ENCODE measurements at places on chromosomes 13 and 19.

DNA sequence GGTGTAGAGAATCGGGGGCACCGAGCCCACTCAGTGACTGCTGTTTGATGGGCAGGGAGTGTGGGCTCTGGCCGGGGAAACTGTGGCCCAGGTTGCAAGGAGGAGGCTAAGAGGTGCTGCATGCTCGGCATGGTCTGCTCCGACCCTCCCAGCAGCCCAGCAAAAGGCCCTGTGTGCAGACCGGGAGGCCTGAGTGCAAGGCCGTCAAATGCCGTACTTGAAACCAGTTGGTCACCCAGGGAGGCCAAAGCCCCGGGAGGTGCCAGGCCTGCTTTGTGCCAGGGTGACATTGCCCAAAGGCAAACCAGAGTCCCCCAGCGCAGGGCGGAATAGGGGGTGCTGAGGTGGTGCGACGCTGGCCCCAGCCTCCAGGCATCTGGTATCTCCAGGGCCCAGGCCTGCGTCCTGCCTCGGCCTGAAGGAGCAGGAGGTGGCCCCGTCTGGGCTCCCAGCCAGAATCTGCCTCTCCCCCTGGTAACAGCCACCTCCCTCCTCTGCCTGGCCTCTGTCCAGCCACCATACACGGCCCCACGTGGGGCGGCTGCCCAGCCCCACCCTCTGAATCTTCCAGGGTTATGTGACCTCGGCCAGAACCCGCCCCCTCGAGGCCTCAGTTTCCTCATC, 4.0 kb downstream of the PIK3R2 start:
- peak; percentile 35 for DNase-seq

DNA sequence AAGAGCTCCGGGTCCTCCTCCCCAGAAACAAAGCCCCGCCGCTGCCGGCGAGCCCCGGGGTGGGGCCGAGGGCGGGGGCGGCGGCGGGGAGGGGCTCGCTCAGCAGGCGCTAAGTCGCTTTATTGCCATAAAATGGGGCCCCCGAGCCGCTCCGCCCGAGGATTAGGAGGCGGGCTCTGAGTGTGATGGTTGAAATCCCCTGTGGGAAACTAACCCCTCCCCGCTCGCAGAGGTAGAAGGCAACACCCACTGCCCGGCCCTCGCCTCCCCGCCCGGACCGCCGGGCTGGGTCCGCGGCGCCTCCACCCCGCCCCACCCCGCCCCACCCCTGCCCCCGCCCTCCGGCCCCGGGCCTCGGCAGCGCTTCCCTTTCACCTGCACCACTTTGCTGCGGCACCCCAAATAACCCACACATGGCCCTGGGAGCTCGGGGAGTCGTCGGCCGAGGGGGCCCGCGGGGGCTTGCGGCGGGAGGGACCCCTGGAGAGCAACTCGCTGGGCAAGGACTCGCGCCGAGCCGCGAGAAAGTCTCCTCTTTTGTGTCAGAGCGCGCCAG, at the start of gene KLF12:
Gene KLF12 (minus strand): TSS at position 184 of the 556 bp plus-strand sequence.
- DNase-seq: peak; percentile 86

GRCh38 chr13:21672287-21672680, 1.4 kb downstream of the FGF9 start:
- DNase-seq: no peak

DNA sequence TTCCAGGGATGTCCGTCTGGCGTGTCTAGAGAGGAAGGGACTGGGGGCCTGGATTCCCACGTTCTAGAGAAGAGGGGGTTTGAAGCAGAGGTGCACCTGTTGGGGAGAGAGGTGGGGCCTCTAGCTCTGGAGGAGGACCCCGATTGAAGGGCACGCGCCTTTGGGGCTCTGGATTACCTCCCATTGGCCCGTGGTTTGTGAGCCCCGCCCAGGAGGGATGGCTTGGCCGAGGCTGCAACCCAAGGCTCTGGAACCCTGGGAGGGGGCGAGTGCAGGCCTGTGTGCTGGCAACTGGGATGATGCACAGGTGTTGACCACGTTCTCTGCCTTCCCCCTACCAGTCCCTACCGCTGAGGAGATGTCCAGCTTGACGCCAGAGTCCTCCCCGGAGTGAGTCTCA, 20.2 kb downstream of the TMEM150B start:
- DNase-seq: no peak

- DNase-seq: no peak
Measured at GRCh38 chr13:111410232-111411021, 90.0 kb downstream of the TEX29 start.

DNA sequence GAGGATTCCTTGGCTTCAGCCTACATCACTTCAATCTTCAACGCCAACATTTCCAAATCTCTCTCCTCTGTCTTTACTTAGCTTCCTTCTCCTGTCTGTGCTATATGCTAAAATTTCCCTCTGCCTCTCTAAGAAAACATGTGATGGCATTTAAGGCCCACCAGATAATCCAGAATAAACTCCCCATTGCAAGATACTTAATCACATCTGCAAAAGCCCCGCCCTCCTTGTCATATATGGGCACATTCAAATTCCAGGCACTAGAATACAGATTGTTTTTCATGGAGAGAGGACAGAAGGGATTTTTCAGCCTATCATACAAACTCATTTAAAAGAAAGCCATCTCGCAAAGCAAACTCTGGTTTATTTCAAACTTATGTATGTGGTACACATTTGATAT, 16.2 kb downstream of the ARGLU1 start:
- no peak for DNase-seq
